CD4-positive, alpha-beta T cell treated with Interleukin-2 at 100 ng/mL for 4 hours (primary cell): ENCODE measurements at places on chromosomes 1 and 21.

- DNase-seq = peak; percentile 27
These were observed 16.3 kb downstream of the AGPAT3 start for GRCh38 chr21:43881283-43881682.

DNA sequence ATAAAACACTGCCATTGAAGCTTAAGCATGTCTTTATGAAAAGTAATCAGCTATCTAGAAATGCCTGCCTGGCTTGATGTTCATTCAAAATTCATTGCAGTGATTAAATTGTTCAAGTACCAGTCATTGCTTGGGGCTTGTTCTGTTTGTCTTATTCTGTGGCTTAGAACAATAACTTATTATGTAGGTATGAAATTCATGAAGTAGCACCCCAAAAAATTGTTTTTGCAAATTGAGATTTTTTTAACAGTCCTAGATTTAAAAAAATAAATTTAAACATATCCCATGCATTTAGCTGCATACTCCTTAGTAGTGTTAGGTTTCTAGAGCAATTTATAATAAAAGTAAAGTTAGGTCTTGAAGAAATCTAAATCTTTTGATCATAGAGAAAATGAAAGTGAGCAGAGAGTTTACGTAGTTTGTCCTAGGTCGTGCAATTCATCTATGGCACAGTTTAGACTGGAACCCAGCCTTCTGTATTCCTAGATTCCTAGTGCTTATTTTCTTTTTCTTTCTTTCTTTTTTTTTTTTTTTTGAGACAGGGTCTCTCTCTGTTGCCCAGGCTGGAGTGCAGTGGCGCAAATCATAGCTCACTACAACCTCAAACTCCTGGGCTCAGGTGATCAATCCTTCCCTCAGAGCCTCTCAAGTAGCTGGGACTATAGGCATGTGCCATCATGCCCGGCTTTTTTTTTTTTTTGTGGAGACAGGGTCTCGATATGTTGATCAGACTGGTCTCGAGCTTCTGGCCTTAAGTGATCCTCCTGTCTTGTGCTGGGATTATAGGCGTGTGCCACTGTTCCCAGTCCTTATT lies 9.3 kb downstream of the MIER1 start:
- DNase-seq = no peak

- no peak for DNase-seq
These were observed 138.4 kb downstream of the PAPPA2 start for GRCh38 chr1:176601348-176601747.

DNA sequence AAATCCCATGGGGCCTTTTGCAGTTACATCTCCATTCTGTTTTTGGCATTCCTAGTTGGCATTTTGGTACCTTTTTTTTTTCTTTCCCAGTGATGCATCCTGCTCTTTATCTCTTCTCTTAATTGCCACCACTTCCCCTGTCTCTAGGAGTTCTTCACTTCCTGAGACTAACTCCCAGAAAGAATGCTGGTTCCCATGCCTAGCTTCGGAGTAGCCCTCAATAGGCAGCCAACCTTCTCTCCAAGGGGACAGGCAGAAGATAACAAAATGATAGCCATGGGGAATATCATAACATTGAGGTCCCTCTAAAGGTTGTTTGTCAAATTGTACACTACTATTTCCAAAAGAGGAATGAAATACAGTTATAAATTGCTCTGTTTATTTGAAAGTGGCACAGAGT lies 150.6 kb upstream of the UBE2U start:
- no peak for DNase-seq

GRCh38 chr21:42311160-42311559 lies 4.0 kb downstream of the TFF3 start:
- DNase-seq = no peak

GRCh38 chr1:39788758-39789570 lies at the start of gene BMP8B:
BMP8B (minus strand) TSS chr1:39788865; CDS start chr1:39788485, 380 bp downstream.
- DNase-seq = peak; percentile 39

- no peak for DNase-seq
These were observed 26.2 kb downstream of the ATP8B2 start for GRCh38 chr1:154351363-154352068.

GRCh38 chr1:166511761-166512160 lies 327.5 kb upstream of the POGK start:
- no peak for DNase-seq

DNA sequence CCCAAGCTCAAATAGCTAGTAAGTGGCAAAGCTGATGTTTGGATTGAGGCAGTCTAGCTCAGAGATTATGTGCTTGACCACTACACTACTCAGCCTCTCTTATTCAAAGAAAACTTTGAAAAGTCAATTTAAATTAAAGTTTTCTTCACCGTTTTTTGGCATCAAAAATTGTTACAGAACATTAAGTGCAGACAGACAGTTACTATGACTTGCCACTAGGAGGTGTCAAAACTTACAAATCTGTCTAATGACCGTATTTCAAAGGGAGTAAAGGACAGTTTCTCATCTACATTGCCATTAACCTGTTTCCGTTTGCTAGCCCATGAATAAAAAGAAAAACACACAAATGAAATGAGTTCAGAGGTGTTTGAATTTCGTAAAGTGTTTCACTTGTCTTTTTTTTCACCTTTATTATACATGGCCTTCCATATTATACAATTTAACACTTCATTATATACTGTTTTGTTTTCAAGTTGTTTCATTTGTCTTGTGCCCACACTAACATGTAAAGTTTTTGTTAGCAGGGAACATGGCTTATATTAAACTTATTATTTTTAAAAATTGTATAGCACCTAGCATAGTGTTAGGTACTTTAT lies 57.4 kb upstream of the MTF2 start:
- peak; percentile 71 for DNase-seq

DNA sequence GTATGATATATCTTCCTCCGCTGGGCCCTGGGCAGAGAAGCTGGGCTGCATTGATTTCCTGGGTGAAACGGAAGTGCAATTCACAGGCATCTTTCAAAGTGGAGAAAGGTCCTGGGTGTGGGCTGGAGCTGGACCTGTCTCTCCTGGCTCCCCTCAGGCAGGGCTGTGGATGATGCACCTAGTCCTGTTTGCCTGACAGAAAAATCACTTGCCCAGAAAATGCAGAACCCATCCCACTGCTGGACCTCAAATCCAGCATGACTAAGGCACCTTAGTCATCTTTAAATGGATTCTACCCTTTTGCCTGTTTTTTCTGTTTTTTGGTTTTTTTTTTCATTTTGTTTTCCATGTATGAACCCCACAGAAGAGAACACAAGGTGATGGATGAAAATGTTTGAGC lies 49.7 kb downstream of the MYSM1 start:
- no peak for DNase-seq

DNA sequence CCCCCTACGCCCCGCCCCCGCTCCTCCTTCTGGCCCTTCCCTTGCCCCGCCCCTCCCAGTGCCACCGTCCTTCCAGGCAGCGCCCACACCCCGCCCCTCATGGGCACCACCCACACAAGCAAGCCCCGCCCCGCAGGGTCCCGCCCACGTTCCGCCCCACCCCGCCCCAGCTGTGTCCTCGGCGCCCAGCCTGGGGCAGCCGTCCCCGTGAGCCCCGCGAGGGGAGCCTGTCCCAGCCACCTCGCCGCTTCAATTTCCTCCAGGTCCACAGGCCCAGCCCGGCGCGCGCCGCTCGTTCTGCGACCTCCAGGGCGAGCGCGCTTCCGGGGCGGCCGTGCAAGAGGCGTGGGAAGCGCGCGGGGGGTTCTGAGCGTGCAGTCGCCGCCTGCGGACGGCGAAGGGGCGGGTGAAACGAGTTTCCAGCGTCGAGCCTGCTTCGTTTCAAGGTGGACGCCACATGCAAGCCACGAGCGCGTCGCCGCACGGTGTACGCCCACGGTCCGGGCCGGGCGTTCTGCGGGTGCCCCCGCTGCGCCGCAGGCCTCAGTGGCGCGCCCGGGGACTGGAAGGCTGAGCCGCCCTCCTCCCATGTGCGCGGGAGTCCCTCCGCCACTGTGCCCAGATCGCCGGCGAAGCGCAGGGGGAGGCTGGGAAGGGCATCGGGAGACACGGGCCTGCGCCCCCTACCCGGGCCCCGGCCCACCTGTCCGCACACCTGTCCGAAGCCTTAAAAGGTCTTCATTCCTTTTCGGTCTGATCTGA lies 10.8 kb upstream of the FAAP20 start:
- peak; percentile 95 for DNase-seq

- DNase-seq = no peak
These were observed 117.4 kb downstream of the AGBL4 start for GRCh38 chr1:49906365-49906764.

DNA sequence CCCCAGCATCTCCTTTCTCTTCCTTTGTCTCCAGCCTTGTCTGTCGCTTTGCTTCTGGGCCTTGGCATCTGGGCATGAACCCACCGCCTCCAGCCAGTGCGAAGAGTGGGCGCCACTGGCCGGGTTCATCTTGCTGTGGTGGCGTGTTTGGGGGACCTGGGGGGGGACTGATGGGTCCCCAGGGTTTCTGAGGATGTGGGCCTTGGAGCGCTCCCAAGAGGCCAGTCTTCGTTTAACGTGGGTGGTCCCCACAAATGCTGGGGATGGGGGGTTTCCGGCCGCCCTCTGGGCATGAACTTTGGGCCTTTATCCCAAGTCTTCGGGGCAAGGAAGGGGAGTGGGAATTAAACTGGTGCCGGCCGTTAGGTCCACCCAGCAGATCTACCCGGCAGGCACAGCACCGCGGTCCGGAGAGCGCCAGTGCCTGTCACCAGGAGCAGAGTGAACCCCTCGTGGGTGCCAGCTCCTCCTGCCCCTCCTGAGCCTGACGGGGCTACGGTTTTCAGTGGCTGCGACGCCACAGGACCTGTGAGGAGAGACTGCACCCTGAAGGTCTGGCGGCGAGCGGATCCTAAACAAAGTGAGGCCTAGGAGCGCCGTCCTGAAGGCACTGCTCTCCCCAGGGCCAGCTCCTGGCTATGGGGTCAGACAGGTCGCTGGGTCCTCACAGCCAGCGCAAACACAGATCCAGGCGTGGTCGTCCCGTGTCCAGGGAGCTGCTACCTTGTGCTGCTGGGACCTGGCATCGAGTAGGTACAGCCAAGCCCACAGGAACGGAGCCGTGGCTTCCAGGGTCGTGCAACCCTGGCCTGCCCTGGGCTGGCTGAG lies 12.1 kb upstream of the C1orf174 start:
- DNase-seq = no peak

DNA sequence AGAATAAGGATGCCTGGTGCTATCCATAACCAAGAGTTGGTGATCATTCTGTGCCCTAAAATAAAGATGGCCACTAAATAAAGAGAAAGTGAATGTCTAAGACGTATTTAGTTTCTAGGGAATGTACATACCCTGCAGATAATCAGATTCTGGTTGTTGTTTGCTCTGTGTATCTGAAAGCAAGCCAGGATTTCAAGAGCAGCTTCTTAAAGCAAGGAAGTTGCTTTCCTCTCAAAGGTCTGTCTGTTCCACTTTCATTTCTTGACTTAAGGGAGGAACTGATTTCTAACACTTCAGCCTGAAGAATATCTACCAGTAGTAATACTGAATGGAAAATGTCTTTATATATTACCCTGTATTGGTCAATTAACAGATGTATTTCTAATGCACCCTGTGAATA lies 88.8 kb downstream of the KIF1B start:
- DNase-seq = no peak

DNA sequence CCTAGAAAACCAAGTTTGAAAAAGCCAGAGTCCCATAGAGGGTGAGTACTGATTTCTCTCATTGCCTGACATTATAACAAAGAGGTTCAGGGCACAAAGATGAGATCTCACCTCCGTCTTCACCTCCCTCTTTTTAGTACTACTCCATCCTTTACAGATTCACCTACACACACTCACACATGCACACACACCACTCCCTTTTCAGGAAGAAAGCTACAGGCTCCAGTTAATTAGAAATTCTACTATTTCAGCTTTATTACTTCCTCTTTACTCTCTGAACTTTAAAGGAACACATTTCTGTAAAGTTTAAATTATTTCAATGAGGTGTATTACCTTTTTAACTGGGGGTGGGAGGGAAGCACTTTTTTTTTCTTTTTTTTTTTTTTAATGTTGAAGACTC lies 59.6 kb upstream of the PRDX6 start:
- no peak for DNase-seq

DNA sequence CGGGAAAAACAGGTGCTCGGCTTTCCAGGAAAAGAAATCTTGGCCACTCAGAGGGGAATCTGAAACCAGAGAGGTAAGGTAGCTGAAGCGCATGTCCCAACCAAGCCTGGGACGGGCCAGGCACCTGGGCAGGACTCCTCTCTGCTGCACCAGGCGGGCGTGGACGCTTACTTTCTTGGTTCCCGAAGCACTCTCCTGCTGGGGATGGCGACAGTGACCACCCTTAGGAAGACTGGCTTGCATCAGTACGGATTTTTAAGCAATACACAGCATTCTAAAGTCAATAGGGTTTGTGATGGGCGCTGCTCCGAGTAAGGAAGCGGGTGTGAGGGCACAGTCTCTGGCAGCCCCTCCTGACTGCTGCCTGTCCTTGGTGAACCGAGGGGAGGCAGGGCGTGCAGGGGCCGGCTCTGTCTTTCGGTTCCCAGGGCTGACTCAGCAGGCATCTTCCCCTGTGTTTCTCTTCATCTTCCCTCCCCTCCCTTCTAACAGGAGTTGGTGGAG lies 74.9 kb upstream of the ANGPTL1 start:
- DNase-seq = no peak

DNA sequence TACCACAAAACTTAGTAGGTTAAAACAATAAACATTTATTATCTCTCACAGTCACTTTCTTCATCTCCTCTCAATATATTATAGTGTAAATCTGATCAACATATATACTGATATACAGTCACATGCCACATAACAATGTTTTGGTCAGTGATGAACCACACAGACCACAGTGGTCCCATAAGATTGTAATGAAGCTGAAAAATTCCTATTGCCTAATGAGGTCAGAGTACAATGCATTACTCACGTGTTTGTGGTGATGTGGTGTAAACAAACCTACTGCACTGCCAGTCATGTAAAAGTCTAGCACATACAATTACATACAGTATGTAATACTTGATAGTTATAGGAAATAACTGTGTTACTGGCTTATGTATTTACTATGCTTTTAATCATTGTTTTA lies 30.1 kb downstream of the OLFML3 start:
- DNase-seq = no peak

GRCh38 chr1:84755216-84755615 lies 65.0 kb upstream of the SSX2IP start:
- no peak for DNase-seq

DNA sequence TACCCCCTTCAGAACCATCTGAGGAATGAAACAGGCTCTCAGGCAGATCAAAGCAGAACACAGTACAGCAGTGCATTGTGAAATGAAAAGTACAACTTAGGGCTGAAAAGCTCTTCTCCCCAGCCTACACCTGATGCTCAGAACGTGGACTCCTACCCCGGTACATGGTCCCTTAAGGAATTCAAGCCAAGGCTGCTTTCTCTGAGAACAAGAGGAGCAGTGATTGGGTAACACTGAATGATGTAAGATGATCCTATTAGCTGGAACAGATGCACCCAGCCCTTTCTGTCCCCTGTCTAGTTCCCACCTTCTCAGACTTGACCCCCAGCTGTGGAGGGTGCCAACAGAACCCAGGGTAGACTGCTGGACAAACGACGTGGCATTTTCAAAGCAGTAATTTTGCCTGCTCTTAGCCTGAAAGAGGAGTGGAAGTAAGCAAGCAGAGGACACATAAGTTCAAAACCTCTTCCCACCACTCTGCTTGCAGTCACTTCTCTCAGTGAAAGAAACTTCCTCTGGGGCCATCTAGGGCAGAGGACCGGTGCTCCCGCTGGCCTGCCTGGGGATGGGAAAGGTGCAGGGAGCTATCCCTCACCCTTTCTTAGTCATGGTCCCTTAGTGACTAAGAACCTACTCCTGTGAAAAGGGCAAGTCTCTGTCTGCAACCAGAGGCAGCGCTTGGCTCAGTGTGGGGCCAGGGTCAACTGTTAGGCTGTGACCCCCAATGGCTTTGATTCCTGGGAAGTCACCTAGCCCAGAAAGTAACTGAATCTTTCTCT lies 72.7 kb downstream of the TRABD2B start:
- DNase-seq = no peak
